NCI-H146 (cell line): ENCODE measurements at places on chromosomes 1 and 21.

GRCh38 chr1:32404946-32405345 lies 10.7 kb upstream of the BSDC1 start:
- no peak for DNase-seq

- DNase-seq, result no peak
Measured at GRCh38 chr1:65527190-65527589, 106.7 kb downstream of the LEPR start.

- no peak for DNase-seq
Measured at GRCh38 chr1:13560541-13560940, 23.1 kb upstream of the PDPN start.

GRCh38 chr1:60273185-60273584 lies 199.6 kb upstream of the C1orf87 start:
- no peak for DNase-seq

DNA sequence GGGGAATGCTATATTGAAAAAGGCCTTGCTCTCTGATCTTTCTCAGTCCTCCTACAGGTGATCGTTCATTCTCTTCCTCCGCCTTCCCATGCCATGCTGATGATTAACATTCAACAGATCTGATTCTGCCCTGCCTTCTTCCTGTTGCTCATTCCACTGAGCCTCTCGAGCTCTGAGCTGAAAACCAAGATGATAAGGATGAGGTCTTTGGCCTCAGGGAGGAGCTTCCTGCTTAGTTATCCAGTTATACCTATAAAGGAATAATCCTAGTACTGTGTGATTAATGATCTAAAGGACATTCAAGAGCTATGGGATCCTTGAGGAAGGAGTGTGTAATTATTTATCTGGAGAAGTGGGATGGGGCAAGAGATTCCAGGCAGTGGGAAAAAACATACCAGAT lies 25.2 kb upstream of the MAP3K7CL start:
- DNase-seq, result no peak

GRCh38 chr1:86489242-86489878 lies 20.6 kb downstream of the CLCA1 start:
- DNase-seq, result no peak

GRCh38 chr1:41915786-41916571 lies 2.7 kb downstream of the HIVEP3 start:
- DNase-seq, result peak; percentile 23

- no peak for DNase-seq
Measured at GRCh38 chr1:52544665-52545525, 8.0 kb downstream of the TUT4 start.

- DNase-seq, result no peak
Measured at GRCh38 chr1:190832511-190832910, 354.8 kb upstream of the BRINP3 start.

- no peak for DNase-seq
Measured at GRCh38 chr1:23209770-23210169, 7.5 kb downstream of the HTR1D start.
